D721Med (cell line): ENCODE measurements at places on chromosomes 11 and 22.

DNA sequence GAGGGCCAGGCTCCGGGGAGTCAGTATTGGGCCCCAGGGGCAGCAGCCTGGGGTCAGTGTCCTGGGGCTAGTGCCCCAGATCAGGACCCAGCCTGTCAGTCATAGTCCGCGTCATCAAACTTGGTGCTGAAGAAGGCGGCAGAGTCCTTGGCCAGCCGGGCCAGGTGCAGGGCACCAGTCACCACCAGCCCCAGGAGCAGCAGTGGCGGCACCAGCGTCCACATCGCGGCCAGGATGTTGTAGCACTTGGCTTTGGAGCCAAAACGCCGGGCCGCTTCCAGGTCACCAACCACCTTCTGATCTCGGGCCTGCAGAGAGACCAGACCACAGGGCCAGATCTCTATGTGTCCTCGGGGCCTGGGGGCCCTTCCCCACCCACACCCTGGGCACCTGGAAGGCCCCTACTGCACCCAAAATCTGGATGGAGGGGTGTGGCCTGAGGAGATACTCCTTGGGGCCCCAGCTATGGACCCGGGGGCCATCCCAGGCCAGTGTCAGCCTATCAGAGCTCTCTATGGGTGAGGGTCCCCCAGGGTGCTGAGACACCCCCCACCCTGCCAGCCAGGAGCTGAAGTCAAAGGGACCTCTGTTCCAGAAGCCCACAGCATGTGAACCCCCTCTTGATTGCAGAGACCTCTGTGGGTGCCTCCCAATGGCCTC, 790 bp downstream of the IFITM5 start:
- DNase-seq = no peak

- DNase-seq = no peak
Measured at GRCh38 chr11:21622995-21623394, 569.9 kb upstream of the ANO5 start.

GRCh38 chr22:40720538-40721256, 41.4 kb downstream of the MCHR1 start:
- no peak for DNase-seq

- no peak for DNase-seq
Measured at GRCh38 chr11:31714840-31715239, 96.3 kb downstream of the PAX6 start.

DNA sequence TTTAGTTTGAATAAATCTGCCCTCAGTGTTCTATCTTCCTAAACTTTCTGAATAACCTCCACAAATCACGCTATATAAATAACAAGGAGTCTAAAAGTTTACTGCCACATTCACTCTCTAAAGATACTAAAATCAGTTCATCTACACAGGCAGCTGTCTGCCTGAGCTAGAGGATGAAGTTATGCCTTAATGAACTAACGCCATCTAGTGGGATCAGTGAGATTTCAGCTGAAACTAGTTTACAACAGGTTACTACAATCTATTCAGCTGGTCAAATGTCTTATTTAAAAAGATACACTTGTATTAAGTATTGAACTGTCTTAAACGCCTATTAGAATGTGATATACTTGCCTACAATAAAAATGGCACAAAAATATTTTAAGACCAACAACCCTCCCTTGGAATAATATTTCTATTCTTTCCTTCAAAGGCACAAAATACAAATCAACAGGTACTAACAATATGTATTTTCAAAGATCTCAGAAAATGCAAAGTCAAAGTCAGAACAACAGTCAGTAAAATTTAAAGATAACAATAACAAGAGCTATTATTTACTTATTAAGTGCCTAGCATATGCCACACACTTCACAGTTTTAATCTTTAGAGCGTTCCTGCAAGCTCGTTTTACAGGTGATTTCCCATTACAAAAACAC, 84.1 kb downstream of the LARGE2 start:
- DNase-seq = no peak

- no peak for DNase-seq
Measured at GRCh38 chr22:49026494-49027367, 800.9 kb downstream of the BRD1 start.

GRCh38 chr11:95702526-95702925, 87.1 kb downstream of the FAM76B start:
- DNase-seq = no peak

- DNase-seq = no peak
Measured at GRCh38 chr11:81839976-81840375, 893.7 kb downstream of the FAM181B start.

DNA sequence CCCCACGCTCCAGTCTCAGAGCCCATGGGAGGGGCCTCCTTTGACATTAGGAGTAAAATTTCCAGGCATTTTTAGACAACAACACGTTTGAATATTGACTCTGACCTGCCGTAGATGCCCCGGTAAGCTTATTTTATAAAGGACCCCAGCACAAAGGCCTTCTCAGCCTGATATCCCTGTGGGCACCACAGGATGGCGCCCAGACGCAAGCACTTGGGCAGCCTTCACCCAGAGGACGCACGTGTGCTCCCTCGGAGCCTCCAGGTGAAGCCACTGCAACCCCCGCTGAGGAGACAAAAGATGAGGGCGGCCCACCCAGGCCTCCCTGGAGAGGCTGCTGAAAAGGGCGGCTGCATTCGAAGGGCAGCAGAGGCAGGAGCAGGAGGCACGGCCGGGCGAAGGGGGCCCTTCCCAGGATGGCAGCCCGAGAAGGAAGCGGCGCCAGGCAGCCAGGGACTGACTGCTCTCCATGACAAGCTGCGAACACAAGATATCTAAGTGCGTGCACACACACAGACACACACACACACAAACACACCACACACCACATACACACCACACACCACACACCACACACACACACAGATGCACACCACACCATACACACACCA, 15.2 kb upstream of the TH start:
- DNase-seq = no peak

- no peak for DNase-seq
Measured at GRCh38 chr11:17171343-17171742, 36.4 kb downstream of the PIK3C2A start.

DNA sequence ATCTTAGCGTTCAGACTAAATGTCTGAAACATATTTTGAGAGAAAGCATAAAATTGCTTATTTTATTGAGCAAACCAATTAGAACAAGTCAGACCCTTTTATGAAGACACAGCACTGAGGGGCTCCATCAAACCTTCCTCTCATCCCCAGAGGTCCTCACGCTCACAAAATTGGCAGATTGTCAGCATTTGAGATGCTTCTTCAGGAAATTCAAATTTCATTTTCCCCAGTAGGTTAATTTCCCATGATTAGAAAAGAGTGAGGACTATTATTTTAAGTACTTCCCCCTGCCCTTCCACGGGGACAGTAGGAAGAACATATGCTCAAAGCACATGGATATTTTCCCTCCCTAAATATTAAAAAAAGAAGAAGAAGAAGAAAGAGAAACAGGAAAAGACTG, 851.8 kb downstream of the BRD1 start:
- DNase-seq = no peak

DNA sequence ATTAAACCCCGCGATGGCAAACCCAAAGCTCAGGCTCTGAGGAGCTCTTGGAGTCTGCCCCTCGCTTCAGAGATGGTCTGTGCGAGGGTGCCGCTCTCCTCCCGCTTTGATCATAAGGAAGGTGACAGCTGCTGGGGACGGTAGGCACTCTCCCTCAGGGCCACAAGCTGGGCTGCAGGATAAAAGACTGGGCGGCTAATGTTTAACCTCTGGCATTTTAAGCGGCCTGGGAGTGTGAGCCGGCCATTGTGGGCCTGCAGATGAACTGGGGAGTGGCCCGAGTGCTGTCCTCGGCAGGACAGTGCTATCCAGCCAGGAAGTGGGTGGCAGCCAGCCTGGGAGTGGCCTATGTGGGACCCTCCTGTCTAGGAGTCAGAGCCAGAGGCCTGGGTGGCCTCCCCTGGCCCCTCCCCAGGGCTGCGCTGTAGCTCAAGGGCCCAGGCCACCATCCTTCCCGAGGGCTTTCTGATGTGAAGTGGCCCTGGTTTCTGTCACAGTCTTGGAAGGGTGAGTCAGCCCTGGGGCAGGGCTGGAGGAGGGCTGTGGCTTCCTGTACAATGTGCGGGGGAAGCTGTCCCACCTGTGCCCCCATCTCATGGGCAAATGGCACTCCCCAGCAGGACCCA, 58.7 kb upstream of the PRODH start:
- DNase-seq = no peak

- no peak for DNase-seq
Measured at GRCh38 chr11:121807051-121807450, 309.0 kb downstream of the BLID start.

DNA sequence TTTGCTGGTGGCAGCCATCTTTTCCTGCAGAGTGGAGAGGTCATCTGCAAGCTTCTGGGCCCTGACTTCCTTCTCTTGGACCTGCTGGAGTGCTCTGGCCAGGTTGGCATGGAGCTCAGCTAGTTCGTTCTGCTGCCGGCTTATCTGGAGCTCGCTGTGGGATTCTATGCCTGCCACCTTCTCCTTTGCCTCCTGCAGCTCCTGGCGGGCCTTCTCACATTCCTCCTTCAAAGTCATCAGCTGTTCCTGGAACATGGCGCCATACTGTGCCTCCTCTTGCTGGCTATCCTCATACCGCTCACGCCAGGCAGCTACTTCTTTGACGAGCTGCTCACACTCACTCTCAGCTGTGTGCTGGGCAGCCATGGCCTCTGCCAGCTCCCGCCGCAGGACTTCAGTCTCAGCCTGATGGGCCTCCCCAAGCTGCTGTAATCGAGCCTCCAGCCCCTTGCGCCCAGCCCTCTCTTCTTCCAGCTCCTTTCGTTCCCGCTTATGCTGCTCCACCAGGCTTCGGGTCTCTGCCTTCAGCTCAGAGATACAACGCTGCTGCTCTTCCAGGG, 16.1 kb downstream of the IL18BP start:
- no peak for DNase-seq

- no peak for DNase-seq
Measured at GRCh38 chr22:47168900-47169800, 406.7 kb downstream of the TBC1D22A start.

GRCh38 chr11:12770435-12770834, 96.2 kb downstream of the TEAD1 start:
- DNase-seq = no peak

DNA sequence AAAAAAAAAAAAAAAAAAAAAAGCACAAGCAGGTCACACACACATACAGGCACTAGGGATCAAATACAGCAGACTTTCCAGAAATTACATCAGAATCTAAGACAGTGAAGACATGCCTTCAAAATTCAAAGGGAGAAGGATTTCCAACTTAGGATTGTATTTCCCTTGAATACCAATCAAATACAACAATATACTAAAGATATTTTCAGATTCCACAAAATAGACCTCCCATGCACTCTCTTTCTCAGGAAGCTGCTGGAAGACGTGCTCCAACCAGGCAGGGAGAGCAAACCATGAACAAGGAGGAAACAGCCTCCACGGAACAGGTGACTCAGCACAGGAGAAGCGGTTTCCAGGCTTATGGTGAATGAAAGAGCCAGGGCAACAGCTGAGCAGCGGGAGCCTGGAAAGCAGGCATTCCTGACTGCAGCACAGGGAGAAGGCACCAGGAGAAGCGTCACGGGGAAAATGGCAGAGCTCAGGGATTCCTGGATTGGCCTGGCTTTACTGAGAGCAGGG, 32.0 kb downstream of the TMEM184B start:
- no peak for DNase-seq
